ENCODE measurements at places on chromosomes 11 and 22.

GRCh38 chr11:9859554-9860305 is 195.9 kb downstream of the SWAP70 start:
- no peak for DNase-seq

DNA sequence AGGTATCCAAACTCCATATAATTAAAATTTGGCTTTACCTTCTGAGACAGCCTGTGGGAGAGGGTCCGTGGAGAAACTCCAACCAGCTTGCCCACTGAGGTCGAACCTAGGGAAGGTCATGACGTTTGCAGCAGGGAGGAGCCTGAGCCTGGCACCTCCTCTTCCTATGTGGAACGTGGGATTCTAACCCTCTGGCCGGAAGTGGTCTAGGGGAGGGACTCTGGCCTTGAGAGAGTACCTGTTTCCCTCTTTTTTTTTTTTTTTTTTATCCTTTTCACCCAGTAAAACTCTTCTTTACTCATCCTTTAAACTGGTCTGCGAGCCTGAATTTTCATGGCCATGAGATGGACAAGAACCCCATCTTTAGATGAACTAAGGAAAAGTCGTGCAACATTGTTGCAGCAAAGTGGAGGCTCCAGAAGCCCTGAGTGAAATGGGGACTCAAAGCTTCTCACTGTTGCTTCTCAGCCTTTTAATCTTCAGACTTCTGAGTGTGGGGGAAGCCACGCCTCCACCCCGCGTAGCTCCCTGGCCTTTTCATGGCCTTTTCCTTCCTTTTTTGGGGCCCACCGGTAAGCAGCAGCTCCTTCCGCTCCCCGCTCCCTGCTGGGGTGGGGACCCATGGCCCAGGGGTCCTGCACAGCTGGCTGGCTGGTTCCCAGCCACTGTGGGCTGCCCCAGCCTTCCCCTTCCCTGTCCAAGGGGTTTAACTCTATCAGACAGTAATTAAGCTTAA is 1359.9 kb downstream of the LRRC4C start:
- DNase-seq, result no peak

DNA sequence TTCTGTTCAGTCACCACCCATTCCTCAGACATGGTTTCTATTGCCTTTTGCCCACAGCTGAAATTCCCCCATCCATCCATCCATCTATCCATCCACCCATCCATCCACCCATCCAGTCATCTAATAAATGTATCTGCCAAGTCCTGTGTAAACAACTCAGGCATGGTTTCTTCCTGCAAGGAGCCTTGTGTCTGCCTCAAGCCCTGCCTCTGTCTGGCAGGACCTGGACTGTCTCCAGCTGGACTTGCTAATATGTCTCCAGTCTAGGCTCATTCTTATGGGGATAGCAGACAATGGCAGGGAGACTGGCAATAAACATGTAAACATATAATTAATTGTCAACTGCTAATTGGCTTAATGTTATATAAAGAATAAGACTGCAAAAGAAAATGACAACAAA is 64.7 kb upstream of the AMPD3 start:
- no peak for DNase-seq

DNA sequence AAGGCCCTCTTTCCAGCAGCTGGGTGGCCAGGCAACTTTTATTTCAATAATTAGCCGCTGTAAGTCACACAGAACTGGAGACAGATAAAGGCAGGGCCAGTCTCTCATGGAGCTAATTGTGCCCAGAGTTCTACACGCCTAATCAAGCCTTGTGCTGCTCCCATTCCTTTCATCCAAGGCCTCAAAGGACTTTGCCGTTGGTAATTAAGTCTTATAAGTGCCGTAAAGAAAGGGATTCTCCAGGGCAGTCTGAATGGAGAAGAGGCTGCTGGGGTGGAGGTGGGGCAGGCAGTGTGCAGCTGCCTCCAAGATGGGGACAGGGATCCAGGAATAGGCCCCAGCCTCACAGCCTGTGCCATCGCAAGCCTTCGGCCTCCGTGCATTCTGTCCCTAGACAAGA is 357.9 kb downstream of the TENM4 start:
- no peak for DNase-seq

- DNase-seq, result no peak
Measured at GRCh38 chr11:70669871-70670675, 271.7 kb downstream of the CTTN start.

- no peak for DNase-seq
Measured at GRCh38 chr11:17766590-17766989, 32.0 kb downstream of the KCNC1 start.

- DNase-seq, result no peak
Measured at GRCh38 chr11:47886096-47886495, 37.9 kb upstream of the NUP160 start.

GRCh38 chr11:11243590-11244469 is 109.2 kb downstream of the CSNK2A3 start:
- DNase-seq, result peak; percentile 23

GRCh38 chr11:87660926-87661660 is 514.1 kb downstream of the RAB38 start:
- no peak for DNase-seq

GRCh38 chr11:78449866-78450265 is 32.2 kb upstream of the GAB2 start:
- no peak for DNase-seq

GRCh38 chr22:46386312-46386711 is 50.8 kb downstream of the TRMU start:
- no peak for DNase-seq

GRCh38 chr22:38751422-38752346 is 4.1 kb downstream of the SUN2 start:
- DNase-seq, result peak; percentile 93

DNA sequence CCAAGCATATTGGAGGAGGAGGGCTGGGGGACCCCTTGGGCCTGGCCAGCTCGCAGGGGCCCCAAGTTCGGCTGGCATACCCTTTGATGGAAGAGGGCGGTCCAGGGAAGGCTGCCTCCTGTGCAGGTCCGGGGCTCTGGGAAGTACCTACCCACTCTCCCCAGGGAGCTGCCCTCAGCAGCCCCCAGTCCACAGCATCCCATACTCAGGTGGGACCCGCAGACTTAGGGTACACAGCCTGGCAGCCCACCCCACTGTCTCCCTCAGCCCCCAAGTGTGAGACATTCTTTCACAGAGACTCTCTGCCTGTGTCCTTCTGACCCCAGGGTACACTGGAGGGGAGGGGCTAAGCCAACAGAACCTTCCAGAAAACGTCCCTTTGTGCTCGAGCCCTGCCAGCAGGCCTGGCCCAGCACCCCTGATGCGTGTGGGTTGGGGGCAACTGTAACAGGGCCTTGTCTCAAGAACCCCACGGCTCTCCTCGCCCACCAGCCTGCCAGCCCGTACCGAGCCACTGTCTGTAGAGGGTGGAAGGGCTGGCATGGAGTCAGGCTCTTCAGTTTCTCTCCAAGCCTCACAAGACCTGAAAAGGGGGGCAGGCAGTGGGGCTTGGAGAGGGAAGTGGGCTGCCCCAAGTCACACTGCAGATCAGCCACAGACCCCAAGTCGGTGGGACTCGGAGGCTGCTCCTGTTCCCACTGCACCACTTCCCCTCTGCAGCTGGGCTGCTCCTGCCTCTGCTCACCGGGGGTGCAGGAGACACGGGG is 7.0 kb upstream of the TNFRSF13C start:
- no peak for DNase-seq

DNA sequence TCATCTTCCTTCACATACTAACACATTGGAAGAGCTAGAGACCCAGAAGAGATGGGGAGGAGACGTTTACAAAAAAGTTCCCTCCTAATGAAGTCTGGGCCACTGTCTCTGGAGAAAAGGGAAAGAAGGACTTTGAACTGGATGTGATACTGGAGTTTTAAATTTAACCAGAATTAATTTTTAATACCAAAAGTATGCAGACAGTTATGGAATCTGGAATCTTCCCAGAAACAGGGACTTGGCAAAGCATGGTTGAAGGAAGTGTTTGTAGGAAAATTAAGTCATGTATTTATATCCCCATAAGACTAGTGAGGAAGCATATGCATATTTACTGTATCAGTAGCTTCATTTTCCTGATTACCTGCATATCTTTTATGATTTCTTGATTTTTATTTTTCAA is 215.5 kb downstream of the TTC28 start:
- no peak for DNase-seq
